Left lobe of liver (tissue), 2 donors: ENCODE measurements at places on chromosomes 2 and 18. TPM values are rescaled to one million over a fixed set of nuclear protein-coding genes. Genes with fewer than 3 reads are reported as not detected.

GRCh38 chr2:64860936-64861335, 128.3 kb upstream of the SLC1A4 start:
- no peak for DNase-seq

- peak; percentile 76 for DNase-seq
These were observed 620 bp downstream of the NGEF start for GRCh38 chr2:233012301-233012971.

GRCh38 chr2:55901322-55901721, 22.3 kb downstream of the EFEMP1 start:
- DNase-seq: no peak

GRCh38 chr18:824179-824578, 12.1 kb upstream of the YES1 start:
- no peak for DNase-seq

The TDRD15 gene
- total RNA-seq: 0.93 TPM

The LGALSL gene
- total RNA-seq: 5.5 TPM

The FAM237A gene
- total RNA-seq: not detected

- DNase-seq: no peak
These were observed 677.6 kb upstream of the ID2 start for GRCh38 chr2:8004250-8004681.

GRCh38 chr2:120437604-120438000, 91.7 kb downstream of the INHBB start:
- no peak for DNase-seq

DNA sequence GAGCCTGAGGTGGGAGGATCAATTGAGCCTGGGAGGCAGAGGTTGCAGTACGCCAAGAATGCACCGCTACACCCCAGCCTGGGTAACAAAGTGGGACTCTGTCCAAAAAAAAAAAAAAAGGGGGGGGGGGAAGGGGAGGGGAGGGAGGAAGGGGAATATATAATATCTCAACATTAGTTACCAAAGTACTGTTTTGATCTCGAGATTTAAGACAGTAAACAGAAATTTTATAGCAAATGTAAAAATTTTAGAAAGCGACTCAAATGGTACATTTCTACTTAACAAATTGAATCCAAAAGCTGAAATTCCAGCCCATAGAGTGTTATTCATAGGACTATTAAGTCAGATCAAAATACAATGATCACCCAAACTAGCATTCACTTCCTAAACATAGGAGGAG, 60.8 kb downstream of the CWC22 start:
- no peak for DNase-seq

- no peak for DNase-seq
These were observed 220.3 kb downstream of the C1D start for GRCh38 chr2:67842375-67842959.

DNA sequence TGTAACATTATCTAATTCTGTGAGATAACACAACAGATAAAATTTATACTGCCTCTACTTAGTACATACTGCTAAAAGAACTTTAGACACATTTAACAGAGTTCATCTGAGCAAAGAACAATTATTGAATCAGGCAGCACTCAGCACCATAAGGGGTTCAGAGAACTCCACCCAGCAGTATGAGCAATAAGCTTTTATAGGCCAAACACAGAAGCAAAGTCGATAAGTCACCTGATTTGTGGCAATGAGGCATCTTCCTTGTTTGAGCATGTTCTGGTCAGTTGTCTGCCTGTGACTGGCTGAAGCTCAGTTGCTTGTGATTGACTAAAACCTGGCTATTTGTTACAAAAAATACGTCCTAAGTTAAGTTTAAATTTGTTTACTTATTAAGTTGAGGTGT, 746.1 kb upstream of the DDX18 start:
- DNase-seq: no peak

GRCh38 chr2:238235331-238235732, 4.5 kb downstream of the HES6 start:
- no peak for DNase-seq

DNA sequence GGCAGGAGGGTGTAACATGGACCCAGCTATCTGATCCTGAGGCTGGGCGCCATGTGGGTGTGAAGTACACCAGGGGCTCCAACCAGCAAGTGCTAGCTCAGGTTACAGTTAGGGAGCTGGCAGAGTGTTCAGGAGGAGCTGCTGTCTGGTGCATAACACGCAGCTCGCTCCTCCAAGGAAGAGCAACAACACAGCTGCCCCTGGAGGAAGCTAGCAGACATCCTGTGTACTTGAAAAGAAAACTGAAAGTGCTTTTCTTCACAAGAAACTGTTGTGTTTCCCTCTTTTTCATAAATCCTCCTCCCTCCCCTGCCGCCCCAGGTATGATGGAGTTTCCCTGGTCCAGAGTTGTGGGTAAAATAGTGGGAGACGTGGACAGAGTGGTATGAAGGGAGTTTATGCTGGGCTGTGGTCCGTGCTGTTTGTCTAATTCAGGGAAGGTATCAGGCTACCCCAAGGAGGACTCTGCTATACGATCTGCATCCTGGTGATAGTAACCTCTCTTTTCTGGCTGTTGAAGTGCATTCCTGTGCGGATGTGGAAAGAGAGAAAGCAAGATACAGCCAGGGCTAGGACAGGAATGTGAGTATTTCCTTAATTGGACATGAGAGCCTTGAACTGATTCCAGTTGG, 6.1 kb upstream of the LBH start:
- no peak for DNase-seq

DNA sequence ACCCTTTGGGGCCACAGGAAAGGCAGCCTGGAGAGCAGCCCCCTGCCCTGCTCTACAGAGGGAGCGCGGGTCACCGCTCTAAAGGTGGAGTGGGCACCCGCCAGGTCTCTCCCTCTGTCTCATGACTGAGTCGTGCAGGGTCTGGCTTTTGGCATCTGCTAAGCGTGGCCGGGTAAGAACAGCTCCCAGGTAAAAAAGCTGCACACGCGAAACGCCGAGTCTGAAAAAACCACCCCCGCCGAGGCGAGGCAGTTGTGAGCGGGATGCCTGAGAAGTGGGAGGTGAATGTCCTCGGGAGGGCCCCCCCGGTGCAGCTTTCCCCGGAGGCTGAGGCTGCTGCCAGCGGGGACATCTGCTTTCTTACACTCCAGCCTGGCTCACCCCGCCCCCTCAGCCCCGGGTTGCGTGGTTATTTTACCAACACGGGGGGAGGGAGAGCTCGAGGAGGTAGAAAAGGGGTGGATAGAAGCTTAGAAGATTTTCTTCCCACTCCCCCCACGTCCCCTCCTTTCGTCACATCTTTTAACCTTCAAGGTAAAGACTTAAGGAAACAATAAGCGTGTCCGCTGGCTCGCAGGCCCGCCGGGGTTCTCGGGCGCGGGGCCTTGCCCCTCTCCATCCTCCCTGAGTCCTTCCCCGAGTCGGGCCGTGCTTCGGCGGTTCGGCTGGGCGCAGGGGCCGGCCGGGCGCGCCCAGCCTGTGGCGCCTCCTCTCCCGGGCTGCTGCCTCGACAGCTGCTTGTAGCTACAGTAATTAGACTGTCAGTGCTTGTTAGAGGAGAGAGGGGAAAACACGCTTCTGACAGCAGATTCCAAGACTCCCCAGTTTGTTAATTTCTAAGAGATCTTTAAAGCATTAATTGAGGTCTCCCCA, 70.6 kb upstream of the PSMD14 start:
- DNase-seq: peak; percentile 61

- DNase-seq: no peak
These were observed 264.7 kb downstream of the PTH2R start for GRCh38 chr2:208671284-208671683.

GRCh38 chr2:132478461-132479105, 62.0 kb downstream of the GPR39 start:
- DNase-seq: no peak

DNA sequence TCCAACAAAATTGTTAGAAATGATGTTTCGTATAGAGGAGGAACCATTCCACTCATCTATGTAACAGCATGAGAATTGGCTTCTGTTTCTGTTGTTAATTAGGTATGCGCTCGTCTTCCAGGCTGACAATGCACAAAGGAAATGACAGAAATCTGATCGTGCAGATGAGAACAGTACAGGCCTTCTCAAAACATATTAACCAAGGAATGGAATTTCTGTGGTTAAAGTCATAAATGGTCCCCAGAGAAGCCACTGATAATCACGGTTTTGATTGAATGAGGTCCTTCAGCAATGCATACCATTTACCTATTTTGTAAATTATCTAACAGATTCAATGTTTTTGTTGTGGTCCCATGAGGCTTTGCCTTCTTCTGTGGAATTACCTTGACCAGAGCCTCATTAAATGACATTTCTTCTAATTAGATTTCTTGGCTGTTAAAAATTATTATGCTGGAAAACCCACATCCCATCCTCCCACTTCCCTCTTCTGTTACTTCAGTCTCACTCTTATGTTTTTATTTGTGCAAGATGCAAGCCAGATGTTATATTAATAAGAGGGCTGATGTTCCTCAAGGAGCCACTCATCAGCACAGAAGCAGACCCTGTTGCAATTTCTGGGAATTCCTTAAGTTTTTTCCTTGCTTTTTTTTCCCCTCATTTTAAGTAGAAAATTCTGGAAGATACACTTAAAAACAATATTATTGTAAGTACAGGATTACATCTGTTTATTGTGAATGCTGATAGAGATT, 395.8 kb downstream of the PID1 start:
- no peak for DNase-seq

- peak; percentile 22 for DNase-seq
These were observed 33.0 kb downstream of the MROH2A start for GRCh38 chr2:233811087-233811486.

The EIF2AK3 gene
- 11.8 TPM for total RNA-seq

DNA sequence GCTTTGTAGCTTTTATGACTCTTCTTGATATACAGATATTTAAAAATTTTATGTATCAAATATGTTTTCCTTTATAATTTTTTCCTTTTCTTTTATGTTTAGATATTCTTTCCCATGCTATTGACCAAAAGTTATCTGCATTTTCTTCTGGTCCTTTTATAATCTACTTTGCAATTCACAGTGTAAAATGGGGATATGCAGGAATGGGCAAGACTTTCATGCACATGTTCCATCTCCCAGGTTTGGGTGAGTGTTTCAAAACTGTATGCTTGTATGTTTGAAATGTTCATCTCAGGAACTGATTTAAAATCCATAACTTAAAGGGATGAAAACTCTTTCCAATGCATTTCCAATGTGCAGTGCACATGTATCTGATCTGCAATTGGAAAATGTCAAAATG, 199.9 kb downstream of the MEIS1 start:
- no peak for DNase-seq

DNA sequence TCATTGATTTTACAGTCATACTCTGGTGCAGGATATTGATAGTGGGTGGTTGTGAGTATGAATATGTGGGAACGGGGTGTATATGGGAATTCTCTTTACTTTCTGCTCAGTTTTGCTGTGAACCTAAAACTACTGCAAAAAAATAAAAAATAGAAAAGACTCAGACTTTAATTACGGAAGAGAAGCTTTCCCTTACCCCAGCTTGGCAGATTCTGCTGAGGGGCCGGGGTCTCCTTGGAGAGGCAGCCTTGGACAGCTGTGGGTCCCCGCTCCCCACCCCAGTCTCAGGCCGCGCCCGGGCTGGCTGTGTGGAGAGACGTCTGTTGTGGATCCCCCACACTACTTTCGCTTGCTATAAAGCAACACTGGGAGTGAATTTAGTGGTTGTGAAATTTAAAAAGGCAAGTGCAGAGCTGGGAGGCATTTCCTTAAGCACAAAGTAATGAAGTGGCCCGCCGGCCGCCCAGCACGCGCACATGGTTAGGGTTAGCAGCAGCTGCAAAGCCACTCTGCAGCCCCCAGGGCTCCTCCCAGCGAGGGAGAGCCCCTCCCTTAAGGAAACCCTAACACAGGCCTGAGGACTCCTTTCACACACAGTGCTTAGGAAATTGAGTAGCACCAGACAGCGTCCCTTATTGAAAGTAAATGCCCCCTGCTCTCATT, 102.4 kb downstream of the DDX1 start:
- DNase-seq: no peak

The ZDBF2 gene
- total RNA-seq: 4.5 TPM
